ENCODE measurements at places on chromosomes 13 and 19. TPM values are rescaled to one million over a fixed set of nuclear protein-coding genes. Genes with fewer than 3 reads are reported as not detected.

DNA sequence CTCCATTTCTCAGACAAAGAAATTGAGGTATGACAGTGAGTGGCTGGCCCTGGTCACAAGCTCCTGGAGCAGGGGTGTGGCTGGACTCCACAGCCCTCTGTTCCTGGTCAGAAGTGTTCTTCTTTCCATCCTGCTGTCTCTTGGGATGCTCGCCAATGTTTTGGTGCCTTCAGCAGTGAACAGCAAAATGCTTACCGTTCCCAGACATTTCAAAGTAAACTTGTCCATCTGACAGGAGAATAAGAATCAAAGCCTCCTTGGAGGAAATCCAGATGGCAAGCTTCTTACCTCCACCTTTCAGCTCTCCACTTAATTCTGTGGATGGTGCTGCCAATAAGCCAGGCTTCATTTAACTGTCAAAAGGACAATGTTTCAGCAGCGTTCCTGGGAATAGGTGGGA is 954.1 kb downstream of the UQCRFS1 start:
- H3K27me3 ChIP-seq: peaks cover 26% of the 10 kb centered on the region
- DNase-seq: no peak
- no peaks in the 10 kb centered on the region for H3K36me3 ChIP-seq
- no peak overlapping the region for H3K27ac ChIP-seq
- no peak overlapping the region for H3K4me3 ChIP-seq

SF3A2 gene
- 20.9 TPM for total RNA-seq

DNA sequence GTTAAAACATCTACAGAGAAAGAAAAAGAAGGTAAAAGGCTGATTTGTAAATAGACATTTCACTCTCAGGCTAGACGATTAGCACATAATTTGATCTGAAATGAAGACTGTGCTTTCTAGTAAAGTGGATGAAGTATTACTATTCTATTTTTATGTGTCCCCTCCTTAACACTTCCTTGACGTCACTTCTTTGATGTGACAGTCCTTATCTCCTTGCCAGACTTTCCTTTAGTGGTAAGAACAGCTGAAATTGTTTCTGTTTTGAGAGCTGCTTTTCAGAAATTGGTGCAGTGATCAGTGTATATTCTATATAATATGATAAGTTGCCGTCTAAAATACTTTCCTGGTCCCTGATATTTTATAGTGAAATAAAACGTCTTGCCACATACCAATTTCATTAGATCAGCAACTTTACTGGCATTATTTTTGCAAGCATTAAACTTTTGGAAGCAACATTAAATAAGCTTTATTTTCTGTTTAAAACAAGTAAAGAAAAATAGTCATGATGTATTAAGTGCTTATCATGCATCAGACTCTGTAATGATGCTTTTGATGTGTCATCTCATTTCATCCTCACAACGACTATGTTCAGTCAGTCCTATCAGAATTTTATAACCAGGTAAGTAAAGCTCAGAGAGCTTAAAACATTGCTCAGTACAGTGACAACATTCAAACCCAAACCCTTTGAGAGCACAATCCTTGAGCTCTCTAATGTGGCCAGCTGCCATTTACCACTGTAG is 210.3 kb upstream of the PCDH9 start:
- H3K4me1 ChIP-seq: no peaks in the 10 kb centered on the region
- H3K27ac ChIP-seq: no peak overlapping the region
- H3K4me3 ChIP-seq: no peak overlapping the region
- H3K36me3 ChIP-seq: no peaks in the 10 kb centered on the region
- no peaks in the 10 kb centered on the region for H3K27me3 ChIP-seq

- H3K27me3 ChIP-seq: no peaks in the 10 kb centered on the region
- DNase-seq: no peak
- no peaks in the 10 kb centered on the region for H3K36me3 ChIP-seq
- H3K4me3 ChIP-seq: no peak overlapping the region
- no peaks in the 10 kb centered on the region for H3K4me1 ChIP-seq
- H3K27ac ChIP-seq: no peak overlapping the region
Measured at GRCh38 chr13:105159841-105160240, 1375.6 kb downstream of the EFNB2 start.

GRCh38 chr13:22801402-22802003 is 379.3 kb upstream of the SGCG start:
- peak; percentile 34 for DNase-seq
- H3K27ac ChIP-seq: no peak overlapping the region
- no peaks in the 10 kb centered on the region for H3K36me3 ChIP-seq
- H3K4me1 ChIP-seq: no peaks in the 10 kb centered on the region

PNMA8C gene
- not detected for total RNA-seq

- no peak for DNase-seq
- H3K27ac ChIP-seq: no peak overlapping the region
- H3K36me3 ChIP-seq: no peaks in the 10 kb centered on the region
Measured at GRCh38 chr19:29483944-29484581, 41.7 kb upstream of the VSTM2B start.
